ENCODE measurements at places on chromosomes 11 and 22.

GRCh38 chr11:118657238-118657637 lies 22.2 kb downstream of the TREH start:
- DNase-seq: no peak

DNA sequence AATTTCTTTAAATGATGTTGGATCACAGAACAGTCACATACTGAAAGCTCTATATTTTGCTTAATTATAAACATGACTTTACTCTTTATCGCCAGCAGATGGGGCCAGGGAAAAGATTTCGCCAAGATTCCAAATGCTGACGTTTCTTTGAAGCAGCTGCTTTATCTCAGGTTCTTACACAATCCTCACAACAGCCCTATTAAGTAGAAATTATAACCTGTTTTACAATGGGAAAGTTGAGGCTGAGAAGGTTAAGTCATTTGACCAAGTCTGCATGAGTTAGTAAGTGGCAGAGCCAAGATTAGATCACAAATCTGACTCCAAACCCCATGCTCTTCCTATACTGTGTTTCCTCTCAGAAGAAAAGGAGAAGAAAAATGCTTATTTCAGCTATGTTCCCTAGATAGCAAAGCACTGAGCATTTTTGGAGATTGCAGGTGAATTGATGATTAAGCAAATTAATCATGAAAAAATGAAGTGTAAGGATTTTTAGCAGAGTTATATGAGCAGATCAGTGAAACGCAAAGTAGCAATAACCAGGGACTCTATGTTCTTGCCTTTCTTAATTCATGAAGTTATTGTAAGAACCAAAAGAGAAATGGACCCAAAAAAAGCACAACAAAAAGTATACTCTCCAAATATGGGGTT lies 79.0 kb downstream of the AASDHPPT start:
- DNase-seq: peak; percentile 54

DNA sequence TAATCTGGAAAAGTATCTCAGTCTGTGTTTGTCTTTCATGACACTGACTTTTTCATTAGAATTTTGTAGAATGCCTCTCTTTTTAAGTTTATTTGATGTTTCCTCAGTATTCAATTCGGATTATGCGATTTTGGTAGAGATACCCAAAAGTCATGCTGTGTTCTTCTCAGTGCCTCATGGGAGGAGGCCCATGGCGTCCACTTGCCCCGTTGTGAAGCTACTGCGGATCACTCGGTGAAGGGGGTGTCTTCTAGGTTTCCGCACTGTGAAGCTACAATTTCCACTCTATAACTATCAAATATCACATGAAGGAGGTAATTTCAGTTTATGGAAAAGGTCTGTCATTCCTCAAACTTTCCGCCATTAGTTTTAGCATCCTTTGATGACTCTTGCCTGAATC lies 794.0 kb downstream of the TBC1D22A start:
- no peak for DNase-seq

- no peak for DNase-seq
These were observed 851.3 kb downstream of the TBC1D22A start for GRCh38 chr22:47613606-47614350.

GRCh38 chr22:38820020-38820419 lies 23.8 kb downstream of the NPTXR start:
- DNase-seq: no peak

GRCh38 chr11:114909866-114910265 lies 231.5 kb downstream of the NXPE2 start:
- DNase-seq: no peak

DNA sequence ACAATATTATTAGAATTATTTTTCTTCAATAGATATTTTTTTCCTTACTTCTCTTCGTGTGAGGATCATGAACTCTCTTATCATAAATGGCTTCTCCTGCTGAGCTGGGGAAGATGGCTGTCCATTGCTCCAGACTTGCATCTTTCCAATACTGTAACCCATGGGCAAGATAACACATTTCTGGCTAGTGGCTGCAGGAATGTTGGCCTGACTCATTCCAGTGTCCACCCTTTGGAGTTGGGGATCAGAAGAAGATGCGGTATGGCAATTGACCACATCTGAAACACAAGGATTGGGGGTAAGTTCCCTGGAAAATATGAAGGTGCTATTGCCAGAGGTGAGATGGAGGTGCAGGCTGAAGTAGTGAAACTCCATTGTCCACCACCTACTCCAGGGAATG lies 92.8 kb downstream of the FAR1 start:
- DNase-seq: peak; percentile 46

GRCh38 chr11:123135863-123136446 lies 59.1 kb downstream of the CLMP start:
- DNase-seq: no peak

DNA sequence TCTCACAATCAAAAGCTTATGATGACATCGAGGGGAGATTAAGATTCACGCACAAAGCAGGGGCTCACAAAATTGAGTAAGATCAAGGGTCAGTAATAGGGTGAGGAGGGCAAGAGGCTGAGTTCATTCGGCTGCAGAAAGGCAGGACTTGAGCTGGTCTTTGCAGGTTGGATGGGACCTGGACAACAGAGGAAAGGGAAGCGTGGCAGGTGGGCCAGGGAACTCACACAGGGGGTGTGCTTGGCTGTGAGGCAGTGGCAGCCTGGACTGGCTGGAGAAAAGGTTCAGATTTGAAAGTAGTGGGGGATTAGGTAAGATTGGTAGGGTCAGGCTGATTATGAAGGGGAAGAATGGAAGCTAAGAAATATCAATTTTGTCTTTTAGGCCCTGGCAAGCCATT lies 161.6 kb downstream of the PKNOX2 start:
- DNase-seq: no peak

- DNase-seq: no peak
These were observed 1.3 kb upstream of the NDUFV1 start for GRCh38 chr11:67605231-67606011.

GRCh38 chr22:45091254-45091854 lies 72.4 kb upstream of the NUP50 start:
- DNase-seq: no peak

DNA sequence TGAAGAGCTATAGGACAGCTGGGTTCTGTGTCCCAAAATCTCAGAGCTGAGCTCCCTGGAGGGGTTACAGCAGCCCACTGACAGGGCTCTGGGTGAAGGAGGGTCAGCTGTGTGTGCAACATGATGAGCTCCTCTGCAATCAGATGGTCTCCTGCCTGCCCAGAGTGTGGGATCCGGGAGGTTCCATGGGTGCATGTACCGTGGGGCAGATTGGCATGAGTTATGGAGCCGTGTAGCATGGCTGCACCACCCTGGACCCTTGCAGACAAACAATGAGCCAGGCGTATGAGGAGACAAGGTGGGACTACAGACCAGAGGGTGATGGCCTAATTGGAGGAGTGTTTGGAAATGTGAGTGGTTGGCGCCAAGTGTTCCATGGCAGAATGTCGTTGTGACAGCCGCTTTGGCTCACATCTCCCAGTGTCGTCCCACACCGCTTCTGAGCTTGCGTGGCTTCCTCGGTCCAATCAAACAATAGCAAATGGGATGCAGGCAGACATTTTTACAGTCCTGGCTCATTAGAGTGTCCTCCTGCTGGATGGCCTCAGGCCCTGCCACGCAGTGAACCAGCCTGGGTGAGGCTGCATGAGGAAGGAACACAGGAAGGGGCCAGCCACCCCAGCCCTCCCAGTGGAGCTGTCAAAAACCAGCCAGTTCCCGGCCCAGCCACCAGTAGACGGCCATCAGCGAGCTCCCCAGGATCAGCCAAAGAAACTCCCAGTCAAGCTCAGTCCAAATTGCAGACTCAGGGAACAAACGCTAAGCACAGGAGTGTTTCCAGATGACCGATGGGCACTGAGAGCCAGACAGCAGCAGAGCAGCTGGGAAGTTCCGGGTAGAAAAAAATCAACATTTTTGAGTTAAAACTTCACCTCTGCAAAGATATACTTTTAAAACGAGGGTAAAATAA lies 1066.9 kb downstream of the BRD1 start:
- DNase-seq: no peak

- peak; percentile 87 for DNase-seq
These were observed 157.0 kb upstream of the TIMP3 start for GRCh38 chr22:32644252-32645100.

GRCh38 chr11:19316434-19316833 lies 75.7 kb upstream of the E2F8 start:
- DNase-seq: no peak

DNA sequence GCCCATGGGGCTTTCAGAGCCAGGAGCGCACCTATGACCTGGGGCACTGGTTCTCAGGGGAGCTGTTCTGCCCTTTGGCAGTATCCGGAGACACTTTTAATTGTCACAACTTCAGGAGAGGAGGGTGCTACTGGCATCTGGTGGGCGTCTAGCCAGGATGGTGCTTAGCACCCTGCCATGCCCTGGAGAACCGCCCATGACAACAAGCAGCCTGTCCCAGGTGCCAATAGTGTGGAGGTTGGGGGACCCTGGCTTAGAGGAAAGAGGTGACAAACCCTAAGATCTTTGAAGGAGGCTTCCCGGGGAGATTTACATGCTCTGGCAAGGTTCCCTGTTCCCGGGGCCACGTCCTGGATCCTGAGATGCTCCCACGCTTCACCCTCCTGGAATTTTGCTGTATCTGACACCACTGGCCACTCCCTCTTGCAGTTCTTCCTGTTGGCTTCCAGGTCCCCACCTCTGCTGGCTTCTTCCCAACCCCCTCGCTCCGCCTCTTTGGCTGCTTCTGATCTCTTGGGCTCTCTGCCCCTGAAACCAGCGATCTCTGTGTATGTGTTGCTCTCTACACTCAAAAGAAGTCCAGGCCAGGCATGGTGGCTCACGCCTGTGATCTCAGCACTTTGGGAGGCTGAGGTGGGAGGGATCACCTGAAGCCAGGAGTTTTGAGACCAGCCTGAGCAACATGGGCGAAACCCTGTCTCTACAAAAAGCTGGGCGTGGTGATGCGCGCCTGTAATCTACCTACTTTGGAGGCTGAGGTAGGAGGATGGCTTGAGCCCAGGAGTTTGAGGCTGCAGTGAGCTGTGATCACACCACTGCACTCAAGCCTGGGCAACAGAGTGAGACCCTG lies 31.1 kb downstream of the FADS3 start:
- peak; percentile 25 for DNase-seq

GRCh38 chr22:22666307-22667091 lies 22.1 kb downstream of the GGTLC2 start:
- DNase-seq: peak; percentile 61

DNA sequence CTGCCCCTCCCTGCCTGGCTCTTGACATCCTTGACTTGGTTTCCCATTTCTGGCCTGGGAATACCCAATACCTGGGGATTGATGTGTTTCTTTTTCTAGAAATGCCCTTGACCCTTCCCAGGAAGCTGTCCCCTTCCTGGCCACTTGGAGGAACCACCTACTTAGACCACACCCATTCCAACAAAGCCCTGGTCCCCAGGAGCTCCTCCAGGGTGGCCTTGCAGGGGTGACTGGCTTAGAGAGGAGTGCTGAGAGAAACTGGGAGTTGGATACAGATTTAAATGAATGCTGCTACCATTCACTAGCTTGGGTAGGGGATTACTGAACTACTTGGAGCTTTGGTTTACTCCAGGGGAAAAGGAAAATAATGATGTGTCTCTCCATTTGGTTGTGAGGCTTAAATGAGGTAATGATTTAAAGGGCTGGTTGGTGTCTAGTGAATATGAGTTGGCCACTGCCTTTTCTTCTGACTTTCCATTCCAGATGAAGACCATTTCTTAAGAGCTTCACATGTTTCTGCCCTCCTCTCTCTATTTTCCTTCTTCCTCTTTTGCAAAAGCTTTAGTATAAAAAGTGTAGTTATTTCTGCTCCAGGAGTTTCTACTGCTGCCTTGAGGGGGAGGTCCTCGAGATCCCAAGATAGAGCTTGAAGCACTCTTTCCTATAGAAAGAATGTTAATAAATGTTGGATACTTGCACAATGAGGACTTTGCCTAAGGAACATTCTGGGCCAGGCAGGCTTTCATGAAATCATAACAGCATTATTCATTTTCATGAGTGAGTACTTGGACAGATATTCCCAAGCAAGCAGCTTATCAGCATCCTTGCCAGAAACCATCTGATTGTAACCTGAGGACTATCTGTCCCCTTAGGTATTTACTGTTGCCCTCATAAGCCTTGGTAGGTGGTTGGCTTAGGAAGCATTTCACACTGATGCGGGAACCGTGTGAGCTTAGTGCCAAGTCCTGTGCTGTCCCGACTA lies 22.4 kb downstream of the PANX1 start:
- DNase-seq: no peak

DNA sequence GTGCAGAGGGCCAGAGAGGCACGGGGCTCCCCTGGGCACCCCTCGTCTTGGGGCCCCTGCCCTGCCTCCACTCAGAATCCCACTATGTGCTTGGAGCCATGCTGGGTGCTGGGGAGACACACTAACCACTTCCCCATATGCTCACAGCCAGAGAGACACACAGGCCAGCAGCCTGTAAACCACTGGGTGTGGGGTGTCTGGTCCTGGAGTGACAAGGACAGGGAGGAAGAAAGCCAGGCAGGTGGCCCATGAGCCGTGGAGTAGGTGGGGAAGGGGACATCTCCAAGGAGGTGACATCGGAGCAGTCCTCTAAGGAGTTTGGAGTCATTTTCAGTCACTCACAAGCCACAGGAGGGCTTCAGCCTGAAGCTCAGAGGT lies 58.9 kb downstream of the CDKN1C start:
- no peak for DNase-seq

DNA sequence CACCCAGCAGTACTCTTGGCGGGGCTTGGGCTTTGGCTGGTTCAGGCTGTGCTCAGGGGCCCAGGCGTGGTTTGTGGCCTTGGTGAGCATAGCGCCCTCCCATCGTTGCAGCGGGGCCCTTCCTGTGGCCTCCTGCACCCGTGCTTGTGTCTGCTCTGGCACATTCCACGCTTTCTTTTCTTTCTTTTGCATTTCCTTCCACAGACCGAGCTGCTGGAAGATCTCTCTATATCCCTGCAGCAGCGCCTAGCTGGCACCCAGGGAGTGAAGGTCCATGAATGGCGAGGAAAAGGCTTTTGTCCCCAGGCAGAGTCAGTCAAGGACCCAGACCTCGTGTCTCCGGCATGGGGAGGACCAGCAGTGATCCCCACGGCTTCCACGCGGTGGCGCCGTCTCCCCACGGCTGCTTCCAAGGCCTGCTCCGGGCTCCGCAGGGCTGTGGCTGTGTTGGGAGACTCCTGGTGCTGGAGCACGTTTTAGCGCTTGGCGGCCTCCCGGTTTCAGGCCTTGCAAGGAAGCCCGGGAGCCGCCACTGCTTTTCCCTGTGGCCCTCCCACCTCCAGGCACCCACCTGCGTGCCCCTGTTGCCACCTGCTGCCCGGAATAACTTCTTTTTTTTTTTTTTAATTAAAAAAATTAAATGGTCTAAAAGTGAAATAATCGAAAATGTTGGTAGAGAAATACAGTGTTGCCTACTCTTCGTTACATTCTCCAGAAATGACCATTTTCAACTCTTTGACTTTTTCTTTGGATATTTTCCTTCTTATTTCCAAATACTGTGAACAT lies 28.5 kb downstream of the GLB1L2 start:
- peak; percentile 77 for DNase-seq

Data from kidney tubule cell (primary cell).